ENCODE measurements at places on chromosomes 16 and 17.
A peak's percentile ranks its signal among the peaks of the same experiment; 100 is the strongest.

DNA sequence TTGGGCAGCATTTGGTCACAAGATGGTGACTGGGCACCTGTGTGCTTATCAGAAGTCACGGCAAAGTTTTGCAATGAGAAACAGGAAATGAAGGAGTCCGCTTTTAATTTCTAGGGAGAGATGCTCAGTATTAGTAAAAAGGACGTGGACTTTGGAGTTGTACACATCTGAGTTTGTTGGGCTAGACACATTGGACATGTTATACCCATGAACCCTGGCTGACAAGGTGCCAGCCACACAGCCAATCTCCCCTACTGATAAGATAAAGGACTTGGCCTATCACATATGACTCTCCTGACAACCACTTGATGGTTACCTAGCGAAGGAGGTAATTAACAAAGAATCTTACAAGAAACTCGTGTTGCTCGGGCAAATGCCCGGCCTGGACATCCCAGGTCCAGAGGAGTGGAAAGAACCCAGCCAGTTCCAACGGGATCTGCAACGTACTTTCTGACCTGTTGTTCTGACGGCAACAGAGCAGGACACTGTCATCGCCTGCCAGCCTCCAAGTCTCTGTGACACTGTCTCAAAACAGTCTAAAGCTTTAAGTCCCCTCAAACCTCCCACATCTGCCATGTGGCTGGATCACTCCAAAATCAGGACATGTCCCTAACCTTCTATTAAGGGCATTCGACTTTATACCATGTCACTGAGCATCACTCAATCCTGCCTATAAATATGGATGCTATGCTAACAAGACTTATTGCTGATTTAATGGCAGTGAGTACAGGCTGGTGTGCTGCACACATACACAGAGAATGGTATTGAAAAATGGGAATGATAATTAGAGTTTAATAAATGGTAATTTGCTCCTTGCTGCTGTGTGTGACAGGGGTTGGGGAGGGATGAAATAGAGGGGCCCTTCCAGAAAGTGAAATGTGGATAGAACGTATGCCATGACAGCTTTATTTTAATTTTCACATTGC, 47.6 kb upstream of the LYRM9 start:
- DNase-seq = no peak

- no peak for DNase-seq
Observed at GRCh38 chr17:55259684-55260111, 5.1 kb upstream of the HLF start.

DNA sequence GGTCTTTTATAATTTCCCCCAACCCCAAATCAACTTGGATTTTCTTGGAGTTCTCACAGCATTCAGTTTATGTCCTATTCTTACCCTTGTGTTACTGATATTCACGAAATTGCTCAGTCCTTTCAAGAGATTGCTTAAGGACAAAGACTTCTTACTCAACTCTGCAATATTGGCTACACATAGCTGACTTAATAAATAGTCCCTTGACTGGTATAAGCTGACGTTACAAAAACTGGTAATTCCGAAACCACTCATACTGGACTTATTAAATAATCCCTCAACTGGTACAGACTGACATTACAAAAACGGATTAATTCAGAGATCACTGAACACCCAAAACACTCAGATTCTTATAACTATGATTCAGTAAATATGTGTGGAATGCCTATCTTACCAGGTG, 860 bp downstream of the TIGD7 start:
- DNase-seq = no peak

DNA sequence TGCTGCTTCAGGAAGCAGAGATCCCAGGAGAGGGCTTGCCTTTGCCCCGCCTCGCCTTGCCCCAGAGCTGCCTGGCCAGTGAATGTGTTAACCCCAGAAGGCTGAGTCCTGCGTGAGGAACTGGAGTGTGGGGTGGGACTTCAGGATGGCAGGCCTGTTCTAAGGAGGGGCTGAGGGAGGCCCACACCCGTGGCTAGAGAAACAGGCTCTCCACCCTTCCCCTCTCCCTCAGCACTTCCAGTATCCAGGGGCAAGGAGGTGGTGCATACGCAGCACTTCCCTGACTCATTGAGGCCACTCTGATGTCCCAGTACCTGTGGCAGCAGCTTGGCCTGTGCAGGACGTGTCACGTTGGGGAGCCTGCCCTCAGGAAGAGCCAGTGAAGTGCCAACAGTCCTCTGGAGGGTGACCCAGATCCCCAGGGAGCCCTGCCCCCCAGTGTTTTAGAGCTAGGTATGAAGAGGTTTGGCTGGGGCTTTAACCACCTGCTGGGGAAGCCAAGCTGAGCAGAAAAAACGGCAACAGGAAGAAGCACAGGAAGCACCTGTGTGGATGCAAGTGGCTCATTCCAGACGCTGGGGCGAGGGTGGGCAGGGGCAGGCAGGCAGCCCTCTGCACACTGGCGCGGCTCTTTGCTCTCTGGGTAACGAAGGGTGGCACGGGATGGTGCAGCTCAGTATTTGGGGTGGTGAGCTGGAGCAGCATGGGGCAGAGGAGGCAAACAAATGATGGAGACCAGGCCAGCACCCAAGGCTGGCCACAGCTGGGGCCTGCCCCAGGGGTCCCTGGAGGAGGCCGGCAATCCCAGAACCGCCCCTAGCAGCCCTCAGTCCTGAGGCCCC, 14.7 kb upstream of the CTCF start:
- no peak for DNase-seq

DNA sequence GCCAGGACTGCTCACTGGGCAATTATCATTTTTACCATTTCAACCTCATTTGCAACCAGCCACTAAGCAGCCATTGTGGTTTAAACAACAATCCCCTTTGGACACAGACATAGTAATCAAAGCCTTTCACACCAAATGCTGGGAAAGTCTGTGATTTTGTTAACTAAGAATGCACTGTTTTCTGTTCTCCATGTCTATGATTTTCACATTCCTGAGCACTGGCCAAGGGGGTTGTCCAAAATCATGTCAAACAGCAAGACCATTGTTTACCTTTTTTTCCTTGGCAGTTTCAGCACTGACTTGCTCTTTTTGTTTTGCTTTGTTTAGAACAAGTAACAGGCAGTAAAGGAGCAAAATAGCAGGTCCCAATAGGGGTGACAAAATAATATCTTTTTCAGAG, 106.3 kb upstream of the SIAH1 start:
- DNase-seq = no peak

GRCh38 chr16:86962913-86963312, 354.3 kb downstream of the C16orf95 start:
- DNase-seq = no peak

DNA sequence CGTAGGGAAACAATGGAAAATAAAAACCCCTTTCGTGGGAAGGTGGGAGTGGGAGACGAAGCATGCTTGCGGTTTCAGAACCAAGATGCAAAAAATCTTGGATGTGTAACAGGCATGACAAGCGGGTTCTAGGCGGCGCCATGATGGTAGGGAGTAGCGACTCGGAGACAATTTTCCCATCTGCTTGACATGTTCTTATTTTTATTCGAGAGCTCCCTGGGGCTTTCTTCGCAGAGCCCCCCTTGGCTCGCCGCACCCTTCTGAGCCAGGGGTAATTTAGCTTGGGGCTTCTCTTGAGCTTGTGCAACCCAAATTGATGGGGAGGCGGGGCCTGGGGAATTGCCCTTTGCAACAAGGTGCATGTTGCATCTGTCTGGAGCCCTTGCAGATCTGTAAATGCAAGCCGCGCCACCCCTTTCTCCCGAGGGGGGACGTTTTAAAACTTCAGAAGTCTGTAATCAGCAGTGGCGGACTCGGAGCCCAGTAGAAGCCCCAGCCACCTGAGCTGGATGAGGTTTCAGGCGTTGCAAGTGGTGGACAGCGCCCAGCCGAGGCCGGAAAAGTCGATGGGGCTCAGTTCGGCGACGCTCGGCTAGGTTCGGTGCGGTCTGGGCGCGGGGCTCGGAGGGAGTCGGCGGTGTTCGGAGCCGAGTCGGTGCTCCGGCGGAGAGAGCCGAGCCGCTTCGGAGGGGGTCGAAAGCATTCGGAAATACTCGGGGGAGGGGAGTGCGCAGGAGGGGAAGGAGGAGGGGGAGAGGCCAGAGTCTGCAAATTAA, 2.9 kb downstream of the GNAO1 start:
- peak; percentile 62 for DNase-seq

DNA sequence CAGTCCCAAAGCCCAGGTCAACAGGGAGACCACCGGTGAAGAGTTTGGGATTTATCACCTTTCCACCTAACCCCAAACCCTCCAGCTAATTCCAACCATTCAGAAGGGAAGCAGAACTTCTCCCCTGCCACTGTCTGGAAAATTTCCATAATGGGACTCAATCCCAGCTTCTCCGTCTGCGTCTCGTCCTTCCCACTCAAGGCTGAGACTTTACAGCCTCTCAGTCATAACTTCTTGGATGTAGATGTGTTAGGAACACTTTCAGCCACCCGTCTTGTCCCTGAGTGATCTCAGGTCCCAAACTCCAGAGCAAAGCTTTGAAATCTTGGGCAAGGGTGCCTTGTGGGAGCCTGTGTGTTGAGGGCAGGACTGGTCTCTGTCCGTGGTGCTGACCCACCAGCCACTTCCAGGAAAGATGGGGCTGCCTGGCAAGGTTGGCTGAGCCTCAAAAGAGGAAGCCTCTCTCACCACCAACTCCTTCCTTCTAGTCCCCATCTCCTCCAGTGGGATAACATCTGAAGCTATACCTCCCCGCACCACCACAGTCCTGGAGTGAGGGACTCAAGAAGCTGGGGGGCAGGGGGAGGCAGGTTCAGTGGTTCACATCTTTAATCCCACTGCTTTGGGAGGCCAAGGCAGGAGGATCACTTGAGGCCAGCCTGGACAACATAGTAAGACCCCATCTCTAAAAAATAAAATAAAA, 9.3 kb downstream of the GAS2L2 start:
- DNase-seq = no peak

- no peak for DNase-seq
Observed at GRCh38 chr17:47720196-47720595, 12.8 kb upstream of the TBX21 start.

GRCh38 chr16:71565812-71566700, 10.8 kb downstream of the TAT start:
- no peak for DNase-seq

- no peak for DNase-seq
Observed at GRCh38 chr16:78473031-78473699, 373.7 kb downstream of the WWOX start.

- DNase-seq = no peak
Observed at GRCh38 chr17:20706751-20707373, 127.3 kb downstream of the CDRT15L2 start.

DNA sequence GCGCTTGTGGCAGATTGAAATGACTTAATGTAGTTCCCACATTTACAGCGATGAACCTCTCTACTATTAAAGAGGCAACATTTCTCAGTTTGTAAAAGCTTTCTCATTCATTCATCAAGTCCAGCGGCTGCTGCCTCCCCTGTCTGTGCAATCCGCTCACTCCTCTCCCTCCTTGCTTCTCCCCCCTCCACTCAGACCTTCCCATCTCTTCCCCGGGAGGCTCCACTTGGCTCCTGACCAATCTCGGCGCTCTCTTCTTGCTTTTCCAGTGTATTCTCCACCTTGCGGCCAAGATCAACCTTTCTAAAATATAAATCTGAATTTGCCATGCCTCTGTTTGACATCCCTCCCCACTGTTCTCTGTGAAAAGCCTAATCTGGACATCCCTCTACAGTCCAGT, 117.5 kb downstream of the ASIC2 start:
- no peak for DNase-seq

DNA sequence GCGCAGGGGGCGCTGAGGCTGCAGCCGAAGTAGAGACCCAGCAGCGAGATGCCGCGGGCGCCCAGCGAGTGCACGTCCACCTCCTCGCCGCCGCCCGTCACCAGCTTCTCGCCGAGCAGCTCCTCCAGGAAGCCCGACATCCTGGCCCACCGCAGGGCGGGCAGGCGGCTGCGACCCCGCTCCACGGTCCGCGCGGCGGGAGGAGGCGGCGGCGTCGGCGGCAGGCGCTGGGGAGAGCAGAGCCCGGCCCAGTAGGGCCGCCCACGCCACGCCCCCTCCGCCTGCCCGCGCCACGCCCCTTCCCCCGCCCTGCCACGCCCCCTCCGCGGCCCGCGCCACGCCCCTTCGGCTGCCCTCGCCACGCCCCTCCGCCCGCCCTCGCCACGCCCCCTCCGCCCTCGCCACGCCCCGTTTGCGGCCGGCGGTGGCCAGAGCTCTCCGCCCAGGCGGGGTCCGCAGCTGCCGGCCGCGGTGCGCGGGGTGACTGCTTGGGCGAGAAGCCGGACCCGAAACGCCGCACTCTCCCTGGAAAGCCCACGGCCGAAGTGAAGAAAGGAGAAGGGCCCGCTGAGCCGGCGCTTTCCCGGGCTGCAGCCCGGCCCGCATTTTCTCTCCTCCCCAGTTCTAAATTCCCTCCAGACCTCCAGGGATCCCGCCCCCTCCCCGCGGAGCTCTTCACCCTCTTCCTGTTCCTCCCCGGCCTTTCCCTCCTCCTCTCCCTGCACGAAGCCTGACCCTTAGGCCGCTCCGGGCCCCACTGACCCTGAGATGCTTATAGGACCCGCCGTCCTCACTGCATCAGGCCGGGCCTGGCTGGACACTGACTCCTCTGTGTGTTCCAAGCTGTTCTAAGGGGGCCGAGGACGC, at the start of gene NXN:
NXN (minus strand) TSS at position 238 of the 867 bp plus-strand sequence.
- peak; percentile 86 for DNase-seq

DNA sequence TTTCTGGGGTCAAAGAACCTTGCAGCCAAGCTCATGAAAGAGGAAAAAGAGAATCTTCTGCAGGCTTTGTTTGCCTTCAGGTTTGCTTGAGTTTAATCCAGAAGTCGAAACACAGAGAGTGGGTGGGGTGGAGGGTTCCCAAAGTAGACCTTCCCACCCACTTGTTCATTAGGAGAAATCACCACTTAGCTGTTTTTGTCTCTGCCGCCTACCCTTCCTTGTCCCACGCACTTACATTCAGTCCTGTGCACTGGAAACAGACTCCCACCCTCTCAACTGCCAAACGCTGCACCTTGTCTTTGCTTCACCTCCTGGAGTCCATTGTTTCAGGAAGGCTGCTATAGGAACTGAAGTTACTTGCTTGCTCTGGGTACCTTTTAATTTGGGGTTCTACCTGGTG, 38.6 kb upstream of the RBFOX1 start:
- DNase-seq = no peak

DNA sequence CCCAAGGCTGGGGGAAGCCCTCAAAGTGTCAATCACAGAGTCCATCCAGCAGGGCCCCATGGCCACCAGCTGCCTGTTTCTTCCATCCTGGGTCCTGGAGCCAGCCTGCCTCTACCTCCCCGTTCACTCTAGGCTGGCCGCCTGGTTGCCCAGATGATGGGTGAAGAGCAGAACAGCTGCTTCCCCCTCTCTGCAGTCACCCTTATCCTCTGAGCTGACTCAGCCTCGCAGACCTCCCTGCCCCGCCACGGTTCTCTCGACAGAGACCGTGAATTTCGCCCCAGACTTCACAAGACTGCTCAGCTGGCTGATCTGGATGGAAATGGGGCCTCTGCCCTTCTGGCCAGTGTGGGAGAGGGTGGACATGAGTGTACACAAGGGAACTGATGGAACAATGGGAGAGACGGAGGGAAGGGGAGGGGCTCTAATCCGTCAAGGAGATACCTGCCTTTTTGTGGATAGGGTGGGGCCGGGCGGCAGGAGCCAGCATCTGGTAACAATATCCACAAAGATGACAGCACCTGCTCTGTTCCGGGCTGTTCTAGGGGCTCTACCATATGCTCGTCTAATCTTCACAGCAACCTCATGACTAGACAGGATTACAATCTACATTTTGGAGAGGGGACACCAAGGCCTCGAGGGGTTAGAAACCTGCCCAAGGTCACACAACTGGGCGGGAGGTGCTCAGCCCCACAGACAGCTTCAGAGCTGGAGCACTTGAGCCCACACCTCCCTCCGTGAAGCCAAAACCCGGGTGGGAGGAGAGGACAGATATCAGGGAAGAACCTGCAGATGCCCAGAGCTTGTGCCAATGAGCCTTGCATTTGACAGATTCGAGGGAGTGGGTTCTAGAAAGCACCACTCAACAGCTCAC, 136.0 kb downstream of the SDK2 start:
- no peak for DNase-seq

GRCh38 chr17:49776551-49777300, 11.8 kb upstream of the KAT7 start:
- DNase-seq = no peak

Measured in activated CD4-positive, alpha-beta T cell treated with anti-CD3 and anti-CD28 coated beads for 24 hours (primary cell).